Kidney tubule cell (primary cell): ENCODE measurements at places on chromosomes 7 and 10.
A peak's percentile ranks its signal among the peaks of the same experiment; 100 is the strongest.

DNA sequence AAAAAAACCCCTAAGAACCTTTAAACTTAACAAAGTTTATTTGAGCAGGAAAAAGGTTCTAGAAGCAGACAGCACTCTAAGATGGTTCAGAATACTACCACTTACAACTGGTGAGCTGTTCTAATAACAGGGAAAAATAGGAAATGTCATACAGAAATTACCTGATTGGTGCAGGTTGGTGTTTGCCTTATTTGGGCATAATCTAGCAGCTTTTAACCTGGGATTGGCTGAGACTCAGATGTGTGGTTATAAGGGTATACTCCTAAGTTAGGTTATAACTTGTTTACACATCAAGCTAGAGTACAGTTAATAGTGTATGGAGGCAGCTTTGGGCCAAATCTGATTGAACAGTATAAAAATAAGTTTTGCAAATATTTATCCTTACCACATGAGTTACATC, 59.8 kb downstream of the MAPK8 start:
- DNase-seq, result no peak

GRCh38 chr7:21819048-21819447, 126.7 kb downstream of the CDCA7L start:
- DNase-seq, result no peak

DNA sequence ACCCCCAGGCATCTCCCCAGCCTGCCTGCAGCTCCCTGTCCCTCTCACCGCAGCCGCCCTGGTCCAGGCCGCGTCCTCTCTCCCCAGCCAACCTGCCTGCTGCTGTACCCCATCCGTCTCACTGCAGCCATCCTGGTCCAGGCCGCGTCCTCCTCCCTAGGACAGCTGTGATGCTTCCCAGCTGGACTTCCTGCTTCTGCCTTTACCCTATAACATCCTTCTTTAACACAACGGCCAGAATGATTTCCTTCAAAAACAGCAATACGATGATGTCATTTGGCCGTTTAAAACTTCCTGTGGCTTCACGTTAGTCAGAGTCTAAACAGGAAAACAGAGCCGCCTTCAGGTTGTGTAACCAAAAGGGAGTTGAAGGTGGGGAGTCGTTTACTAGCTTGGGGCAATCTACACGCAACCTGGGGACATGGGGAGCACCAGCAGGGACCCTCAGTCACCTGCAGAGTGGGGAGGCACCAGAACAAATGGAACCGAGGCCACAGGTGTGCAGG, 32.2 kb upstream of the ZFAND2A start:
- peak; percentile 77 for DNase-seq

DNA sequence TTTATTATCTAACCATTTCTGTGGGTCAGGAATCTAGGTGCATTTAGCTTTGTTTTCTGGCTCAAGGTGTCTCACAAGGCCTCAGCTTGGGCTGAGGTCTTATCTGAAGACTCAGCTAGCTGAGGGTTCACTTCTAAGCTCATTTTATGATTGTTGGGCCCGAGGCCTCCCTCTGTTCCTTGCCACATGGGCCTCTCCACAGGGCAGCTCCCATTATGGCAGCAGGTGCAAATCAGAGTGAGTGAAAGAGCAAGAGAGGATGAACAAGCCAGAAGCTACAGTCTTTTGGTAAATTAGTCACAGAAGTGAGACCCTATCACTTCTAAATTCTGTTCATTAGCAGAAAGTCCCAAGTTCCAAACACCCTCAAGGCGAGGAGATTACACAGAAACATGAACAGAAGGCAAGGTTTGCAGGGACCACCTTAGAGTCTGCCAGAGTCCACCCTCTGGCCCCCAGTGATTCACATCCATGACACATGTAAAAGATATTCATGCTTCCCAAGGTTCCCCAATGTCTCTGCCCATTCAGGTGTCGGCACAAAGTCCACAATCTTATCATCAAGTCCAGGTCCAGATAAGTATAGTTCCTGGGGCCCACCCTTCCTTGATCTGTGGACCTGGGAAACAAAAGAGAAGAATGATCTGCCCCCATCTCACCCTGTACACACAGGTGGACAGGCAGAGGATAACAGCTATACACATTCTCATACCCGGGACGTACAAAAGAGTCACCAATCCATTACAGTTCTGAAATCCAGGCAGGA, 23.7 kb downstream of the FIGNL1 start:
- no peak for DNase-seq

DNA sequence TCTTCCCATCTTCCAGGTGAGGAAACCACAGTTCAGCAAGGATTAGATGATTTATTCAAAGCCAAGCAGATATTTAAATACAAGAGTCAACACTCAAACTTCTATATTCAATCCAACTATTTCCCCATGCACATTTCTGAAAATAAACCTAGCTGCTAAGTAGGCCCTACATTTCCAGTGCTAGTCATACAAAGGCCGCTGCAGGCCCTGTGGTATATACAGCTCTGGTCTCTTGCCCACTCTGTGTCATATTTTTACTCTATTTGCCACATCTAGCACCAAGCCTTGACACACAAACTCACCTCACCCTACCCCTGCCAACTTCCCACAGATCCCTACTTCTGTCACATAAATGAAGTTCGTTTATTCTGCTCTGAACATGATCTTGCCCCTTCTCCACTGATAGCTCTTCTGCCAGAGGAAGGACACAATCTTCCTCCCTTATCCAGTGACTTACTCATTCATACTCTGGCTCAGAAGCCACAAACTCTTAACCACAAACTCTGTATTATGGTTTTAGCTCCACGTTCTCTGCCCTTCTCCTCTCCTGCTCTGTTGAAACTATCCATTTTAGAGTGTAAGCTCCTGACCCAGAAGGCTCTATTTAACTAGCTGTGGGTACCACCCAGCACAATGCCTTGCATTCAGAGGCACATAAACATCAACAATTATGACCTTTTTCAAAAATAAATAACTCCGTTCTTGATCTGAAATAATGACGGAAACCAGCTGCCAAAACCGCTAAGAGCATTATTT, 180.7 kb downstream of the CPEB3 start:
- DNase-seq, result peak; percentile 32
